Stomach (tissue), 19 donors: ENCODE measurements at places on chromosomes 4 and X. TPM values are rescaled to one million over a fixed set of nuclear protein-coding genes. Genes with fewer than 3 reads are reported as not detected.
A peak's percentile ranks its signal among the peaks of the same experiment; 100 is the strongest.

GRCh38 chr4:106287353-106287969 is 28.5 kb downstream of the TBCK start:
- DNase-seq: no peak

- no peak for DNase-seq
These were observed 16.5 kb upstream of the STOX2 start for GRCh38 chr4:183888564-183888963.

DNA sequence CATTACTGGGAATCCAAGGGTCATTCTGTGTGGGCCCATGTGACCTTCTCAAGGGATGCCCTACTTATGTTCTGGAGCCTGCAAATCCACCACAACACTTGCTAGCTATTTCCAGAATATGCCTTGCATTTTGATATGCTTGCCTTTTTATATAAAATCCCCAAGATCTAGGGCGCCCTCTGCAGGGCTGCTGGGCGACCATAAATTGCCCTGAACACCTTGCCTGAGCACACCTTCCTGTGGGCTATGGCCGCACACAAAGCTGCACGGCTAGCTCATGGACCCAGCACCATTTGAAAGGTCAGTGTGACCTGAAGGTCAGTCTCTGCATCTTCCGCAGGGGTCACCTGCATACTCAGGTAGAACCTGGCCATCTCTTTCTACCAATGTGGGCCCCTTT is 311.7 kb downstream of the NLGN4X start:
- DNase-seq: no peak

Gene FDCSP
- not detected for total RNA-seq

DNA sequence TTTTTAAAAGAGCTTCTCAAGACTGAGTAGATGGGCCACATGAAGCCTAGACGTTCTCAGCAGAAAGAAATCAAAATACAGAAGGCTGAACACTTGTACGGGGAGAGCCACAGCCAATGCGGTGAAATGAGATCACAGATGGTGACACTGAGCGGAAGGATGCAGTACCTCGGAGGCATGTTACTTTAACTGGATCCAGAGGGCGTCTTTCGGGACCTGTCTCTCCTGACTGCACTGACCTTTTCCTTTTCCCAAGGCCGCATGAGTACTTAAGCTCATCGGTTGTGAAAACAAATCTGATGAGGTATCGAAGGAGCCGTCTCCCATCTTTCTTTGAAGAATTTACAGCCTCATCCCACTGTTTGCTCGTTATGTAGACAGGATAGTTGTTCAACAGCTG is 32.6 kb downstream of the BEND4 start:
- no peak for DNase-seq

- DNase-seq: no peak
These were observed 166.6 kb downstream of the EFNB1 start for GRCh38 chrX:68995386-68995779.

Gene TMEM271
- not detected for total RNA-seq

DNA sequence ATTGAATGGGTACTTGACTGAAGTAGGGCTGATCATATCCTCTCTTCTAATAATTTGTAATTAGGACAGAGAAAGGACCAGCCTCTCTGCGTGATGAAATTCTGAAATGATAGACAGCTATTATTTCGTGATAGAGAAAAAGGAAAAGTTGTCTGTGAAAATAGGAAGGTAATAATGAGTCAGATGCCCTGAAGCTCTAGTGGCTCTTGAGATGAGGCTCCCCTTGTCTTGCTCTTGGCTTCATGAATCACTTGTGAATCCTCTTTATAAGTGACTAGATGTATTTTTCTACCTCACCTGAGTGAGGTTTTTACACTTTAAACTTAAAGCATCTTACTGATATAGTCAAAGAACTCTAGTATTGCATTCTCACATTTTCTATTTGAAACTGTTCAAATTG is 888.9 kb downstream of the PCDH18 start:
- no peak for DNase-seq

DNA sequence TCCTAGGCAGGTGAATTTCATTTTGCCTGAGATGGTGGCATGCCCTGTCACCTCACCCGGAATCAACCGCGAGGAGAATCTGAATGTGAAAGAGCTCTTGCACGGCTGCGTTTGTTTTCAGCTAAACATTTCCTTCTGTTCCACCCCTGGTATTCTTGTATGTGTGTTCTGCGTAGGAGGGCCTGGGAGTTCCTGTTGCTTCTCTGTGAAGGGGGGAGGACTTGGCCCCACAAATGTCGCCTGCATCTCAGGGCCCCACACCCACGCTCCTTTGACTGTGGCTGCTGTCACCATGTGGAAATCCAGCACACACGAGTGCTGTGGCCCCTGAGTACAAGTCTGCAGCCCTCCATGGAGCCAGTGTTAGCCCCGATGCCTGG is 45.8 kb upstream of the CLCN4 start:
- DNase-seq: no peak

DNA sequence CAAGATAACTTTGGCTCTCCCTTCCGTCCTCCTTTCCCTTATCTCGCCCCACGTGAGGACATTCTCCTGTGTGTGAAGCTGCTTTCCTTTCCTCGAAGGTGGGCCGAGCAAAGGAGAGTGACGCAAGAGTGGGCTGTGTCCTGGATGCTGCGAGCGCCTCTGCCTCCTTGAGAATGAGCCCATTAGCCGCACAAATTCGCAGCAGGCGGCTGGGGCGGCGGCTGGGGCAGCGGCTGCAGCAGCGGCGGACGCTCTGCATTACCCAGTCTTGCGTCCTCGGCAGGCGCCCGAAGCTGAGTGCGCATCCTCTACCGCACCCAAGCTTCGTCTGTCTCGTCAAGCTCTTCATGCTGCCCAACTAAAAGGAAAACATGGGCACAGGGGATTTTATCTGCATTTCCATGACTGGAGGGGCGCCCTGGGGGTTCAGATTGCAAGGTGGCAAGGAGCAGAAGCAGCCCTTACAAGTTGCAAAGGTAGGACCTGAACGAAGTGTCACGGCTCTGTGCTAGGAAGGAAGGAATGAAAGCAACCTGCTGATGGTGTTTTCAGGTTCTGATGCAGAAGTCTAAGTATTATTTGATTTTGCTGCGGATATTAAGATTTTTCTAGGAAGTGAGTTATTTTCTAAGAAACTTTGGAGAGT is at the start of gene SYNPO2:
Gene SYNPO2 (plus strand): TSS at position 189 of the 646 bp plus-strand sequence. CDS start 183 bp downstream, at position 372.
- peak; percentile 54 for DNase-seq

DNA sequence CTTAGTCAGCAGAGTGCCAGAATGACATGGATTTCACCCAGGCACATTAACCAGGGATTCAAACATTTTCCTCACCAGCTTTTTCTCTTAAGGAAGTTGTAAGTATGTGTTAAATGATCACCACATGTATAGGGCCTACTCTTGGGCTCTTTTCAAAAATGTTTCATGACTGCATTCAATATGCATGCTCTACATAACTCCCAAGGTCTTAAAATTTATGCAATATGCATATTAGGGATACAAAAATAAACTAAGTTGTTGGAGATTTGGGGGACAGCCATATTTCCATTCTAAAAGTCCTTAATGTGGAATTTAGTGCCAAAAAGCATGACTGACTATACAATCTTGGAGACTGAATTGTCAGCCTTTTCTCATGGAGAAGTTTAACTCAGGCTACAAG is 25.0 kb upstream of the TRPC5OS start:
- DNase-seq: peak; percentile 36

Gene IQCM
- total RNA-seq: not detected

DNA sequence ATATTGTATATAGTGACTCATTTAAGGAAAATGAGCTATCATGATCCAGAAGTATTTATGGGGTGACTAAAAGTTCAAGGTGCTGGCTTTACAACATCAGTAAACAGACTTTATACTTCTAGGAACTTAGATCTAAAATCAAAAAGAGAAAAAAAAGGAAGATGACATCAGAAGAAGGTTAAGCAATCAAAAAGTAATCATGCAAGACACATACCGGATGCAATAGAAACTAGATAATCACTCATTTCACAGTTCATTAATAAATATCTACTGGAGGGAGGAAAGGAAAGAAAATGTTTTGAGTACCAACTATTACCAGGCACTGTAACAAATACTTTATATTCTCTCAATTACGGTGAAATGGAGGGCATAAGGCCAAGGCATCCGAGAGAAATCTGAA is 276.4 kb downstream of the SPRY1 start:
- DNase-seq: no peak

Gene ARHGEF38
- total RNA-seq: 3.5 TPM

GRCh38 chr4:78033861-78034260 is 23.3 kb upstream of the FRAS1 start:
- DNase-seq: no peak

Gene CENPVL2
- total RNA-seq: not detected

Gene G3BP2
- 51.9 TPM for total RNA-seq

GRCh38 chr4:8920289-8920965 is 48.8 kb upstream of the HMX1 start:
- no peak for DNase-seq

DNA sequence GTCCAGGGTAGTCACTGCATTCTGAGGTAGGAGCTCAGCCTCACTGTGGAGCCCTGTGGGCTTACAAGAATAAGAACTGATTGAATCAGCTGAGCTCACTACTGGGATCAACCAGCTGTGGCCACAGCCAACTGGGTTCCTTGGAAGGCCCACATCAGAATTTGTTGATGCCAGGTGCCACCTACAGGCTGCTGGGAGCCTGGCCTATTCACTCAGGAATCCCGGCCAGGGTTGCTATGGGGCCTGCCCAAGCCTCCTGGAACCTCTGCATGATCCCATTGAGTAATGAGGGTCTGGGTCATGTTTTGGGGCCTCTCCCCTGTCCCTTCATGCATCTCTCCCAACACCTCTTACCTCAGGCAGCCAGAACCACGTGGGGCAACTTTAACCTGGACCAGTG is 53.9 kb upstream of the KIAA1210 start:
- DNase-seq: peak; percentile 26

Gene TMEM31
- not detected for total RNA-seq

DNA sequence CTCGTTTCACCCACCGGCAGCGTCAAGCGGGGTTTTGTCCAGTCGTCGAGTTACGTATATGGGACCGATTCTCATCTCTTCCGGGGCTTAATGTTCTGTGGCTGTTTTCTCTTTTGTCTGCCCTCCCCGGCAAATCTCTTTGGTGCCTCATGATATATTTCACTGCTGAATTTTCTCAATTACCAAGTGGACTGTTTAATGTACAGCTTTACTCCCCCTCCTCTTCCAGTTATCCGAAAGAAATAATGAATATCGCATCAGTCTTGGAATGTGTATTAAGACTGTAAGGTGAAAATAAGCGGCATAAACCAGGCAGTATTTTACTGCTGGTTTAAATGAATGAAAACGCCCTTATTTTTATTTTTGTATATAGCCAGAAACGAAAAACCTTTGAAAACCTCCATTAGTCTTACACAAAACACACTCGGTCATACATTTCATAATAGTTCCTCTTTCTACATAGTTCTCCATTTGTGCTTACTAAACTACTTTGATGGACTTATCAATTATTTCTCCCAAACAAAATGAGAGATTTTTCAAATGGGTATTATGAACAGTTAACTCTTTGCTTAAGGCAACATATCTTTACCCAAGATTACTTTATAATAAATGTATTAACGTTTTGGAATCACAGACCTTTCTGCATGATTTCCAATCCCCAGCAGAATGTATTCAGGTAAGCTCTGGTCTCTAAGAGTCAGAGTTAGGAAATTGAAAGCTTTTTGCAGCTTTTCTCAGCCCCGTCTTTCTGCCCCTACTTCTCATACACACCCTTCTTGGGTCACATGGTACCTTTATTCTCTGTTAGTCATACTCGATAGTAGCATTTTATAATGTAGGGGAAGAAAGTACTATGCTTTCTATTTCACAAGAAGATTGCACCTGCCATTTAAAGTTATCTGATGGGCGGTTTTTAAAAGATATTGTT is 979 bp downstream of the RP2 start:
- DNase-seq: peak; percentile 36

DNA sequence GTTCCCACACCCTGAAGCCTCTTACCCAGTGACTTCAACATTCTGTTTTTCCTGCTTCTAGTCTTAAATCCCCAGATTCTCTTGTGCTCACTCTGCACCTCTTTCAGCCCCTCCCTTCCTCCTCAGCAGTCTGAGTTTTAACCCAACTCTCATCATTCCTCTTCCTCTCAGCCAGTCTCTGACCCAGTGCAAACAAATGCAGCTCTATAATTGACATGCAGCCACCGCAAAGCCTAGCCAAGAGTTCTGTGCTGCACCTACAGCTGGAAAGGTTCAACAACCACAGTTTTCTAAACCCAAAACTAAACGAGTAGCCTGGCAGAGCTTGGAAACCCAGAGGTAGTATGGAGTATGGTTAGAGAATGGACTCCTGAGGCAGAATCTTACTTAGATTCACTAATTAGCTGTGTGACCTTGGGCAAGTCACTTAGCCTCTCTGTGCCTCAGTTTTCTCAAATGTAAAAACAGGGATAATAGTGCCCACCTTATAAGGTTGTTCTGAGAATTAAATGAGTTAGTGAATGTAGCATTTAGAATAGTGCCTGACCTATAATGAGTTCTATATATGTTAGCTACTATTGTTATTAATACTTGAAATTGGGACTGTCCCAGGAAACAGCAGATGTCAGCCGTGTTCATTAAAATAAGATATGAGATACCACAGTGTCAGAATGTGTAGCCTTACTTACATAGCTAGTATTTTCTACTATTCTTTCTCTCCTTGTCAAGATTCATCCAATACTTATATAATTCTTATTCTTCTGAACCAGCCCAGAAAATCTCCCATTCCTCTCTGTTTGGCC is 3.5 kb downstream of the TMEM154 start:
- no peak for DNase-seq

DNA sequence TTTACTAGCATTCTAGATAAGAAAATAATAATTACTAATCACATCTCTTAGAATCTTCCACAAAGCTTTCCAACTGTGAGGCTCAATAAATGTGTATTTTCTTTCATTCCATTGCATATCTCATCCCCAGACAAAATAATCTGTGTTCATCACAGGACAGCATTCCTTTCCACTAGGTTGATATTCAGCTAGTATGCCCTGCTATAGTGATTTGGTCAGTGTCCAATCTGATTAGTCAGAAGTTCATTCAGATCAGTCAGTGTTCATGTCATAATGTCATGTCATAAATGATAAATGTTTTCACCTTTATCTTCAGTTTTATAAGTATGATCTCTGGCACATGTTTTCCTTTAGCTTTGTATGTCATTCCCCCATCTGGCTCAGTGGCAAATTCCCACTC is 611.4 kb downstream of the KCTD8 start:
- DNase-seq: no peak

Gene TMEM33
- 45.1 TPM for total RNA-seq

Gene HAUS3
- total RNA-seq: 10.3 TPM

DNA sequence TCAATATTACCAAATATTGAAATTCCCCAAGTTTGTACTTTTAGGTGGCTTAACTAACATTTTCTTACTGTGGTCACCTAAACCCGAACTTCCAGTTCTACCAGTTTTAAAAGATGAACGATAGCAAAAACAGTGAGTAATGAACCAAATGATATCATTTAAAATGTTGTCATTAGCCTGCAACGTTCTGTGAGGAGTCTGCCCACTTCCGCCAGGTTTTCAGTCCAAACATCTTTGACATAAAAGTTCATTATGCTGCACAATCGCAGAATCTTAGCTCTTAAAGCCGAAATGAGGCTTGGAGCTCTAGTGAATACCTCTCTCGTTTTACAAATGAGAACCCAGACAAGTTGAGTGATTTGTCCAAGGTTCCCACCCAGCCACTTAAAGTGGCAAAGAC is 762 bp downstream of the PIGA start:
- no peak for DNase-seq

Gene FLNA
- 1,504 TPM for total RNA-seq
